Mucosa of descending colon (tissue), 3 donors: ENCODE measurements at places on chromosomes 3 and 15. TPM values are rescaled to one million over a fixed set of nuclear protein-coding genes. Genes with fewer than 3 reads are reported as not detected.

- no peak for DNase-seq
These were observed 27.4 kb upstream of the GP9 start for GRCh38 chr3:129033151-129033550.

- no peak for DNase-seq
These were observed 35.1 kb downstream of the SLC25A26 start for GRCh38 chr3:66255865-66256264.

GRCh38 chr3:18425641-18426257 lies 610 bp upstream of the SATB1 start:
- peak; percentile 68 for DNase-seq

DNA sequence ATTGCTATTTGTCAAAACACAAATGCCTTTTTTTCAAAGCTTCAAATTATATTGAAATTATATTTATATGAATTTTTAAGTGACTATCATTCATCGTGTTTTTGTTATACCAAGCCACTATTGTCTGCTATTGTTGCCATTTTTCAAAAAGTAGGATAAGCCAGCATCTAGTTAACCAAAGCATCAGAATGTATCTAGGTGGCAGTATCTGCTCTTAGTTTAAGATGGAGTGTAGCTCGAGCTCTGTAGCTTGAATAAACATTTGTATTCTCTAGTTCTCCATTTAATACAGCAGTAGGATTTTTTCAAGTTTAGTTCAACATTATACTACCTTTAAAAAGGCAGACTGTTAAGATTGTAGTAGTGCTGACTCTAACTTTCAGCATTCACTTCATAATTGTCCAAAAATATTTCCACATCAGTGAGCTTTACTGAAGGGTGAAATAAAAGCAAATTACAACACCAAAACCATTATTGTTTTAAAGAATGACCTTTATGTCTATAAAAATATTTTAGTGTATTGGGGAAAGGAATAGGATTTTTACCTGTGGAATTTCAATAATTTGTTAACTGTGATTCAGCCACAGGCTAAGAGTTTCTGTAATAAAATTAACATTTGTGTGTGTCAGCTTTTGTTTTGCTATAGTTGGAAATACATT lies 19.6 kb upstream of the C15orf61 start:
- DNase-seq = no peak

DNA sequence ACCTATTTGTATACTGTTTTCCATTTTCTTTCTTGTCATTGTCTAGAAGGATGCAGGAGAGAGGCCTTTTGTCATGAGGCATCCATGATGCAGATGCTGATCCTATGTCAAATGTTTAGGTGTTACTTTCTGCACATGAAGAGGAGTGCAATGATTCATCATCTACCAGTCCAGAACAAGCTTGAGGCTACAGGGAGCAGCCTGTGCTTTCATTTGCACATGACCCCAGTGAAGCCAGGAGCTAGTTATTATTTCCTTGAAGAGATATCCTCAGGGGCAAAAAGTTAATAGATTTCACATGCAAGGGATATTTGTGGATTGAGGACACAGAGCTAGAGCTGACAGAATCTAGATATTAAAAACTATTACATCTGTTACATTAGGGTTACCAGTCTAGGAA lies 204.4 kb upstream of the TGFBR2 start:
- DNase-seq = no peak

DNA sequence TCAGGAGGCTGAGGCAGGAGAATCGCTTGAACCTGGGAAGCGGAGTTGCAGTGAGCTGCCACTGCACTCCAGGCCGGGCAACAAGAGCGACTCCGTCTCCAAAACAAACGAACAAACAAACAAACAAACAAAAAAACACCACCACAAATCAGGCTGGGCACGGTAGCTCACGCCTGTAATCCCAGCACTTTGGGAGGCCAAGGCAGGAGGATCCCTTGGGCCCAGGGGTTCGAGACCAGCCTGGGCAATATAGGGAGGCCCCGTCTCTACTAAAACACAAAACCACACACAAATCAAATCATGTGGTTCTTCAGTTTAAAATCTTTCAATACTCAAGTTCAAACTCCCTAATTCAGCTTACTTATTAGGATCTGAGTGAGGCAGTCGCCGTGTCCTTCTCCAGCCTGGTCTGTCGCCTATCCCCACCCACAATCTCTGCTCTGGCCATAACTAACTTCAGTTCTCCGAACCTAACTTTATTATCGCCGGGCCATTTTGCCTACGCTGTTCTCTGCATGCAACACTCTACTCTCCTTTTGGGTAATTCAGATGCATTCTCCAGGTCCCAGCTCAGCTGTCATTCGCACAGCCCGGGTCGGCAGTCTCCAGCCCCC lies 660 bp upstream of the RTF1 start:
- DNase-seq = no peak

- DNase-seq = peak; percentile 43
These were observed 35.1 kb upstream of the P3H2 start for GRCh38 chr3:190155752-190156151.

GRCh38 chr15:35098737-35099136 lies 13.6 kb upstream of the NANOGP8 start:
- no peak for DNase-seq

- no peak for DNase-seq
These were observed 115.7 kb downstream of the MBNL1 start for GRCh38 chr3:152384412-152384811.

DNA sequence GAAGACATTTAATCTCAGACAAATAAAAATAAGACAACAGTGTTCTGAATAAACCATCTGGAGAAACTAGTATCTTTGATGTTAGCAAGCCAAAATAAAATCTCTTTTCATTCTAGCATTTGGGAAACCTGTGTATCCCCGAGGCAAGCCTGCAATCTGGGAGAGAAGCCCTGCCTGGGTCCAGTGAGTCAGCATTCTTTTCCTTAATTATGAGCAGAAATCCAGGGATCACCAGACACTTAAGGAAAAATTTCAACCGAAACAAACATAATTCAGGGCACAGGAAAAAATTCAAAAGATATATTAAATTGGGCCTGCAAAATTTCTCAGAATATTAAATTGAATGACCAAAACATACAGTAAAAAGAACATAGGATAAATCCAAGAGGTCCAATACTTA lies 4.2 kb downstream of the NCBP2 start:
- DNase-seq = no peak

GRCh38 chr3:22587446-22587845 lies 615.7 kb upstream of the UBE2E2 start:
- no peak for DNase-seq

GRCh38 chr3:34955680-34956079 lies 683.6 kb upstream of the ARPP21 start:
- DNase-seq = no peak

GRCh38 chr3:60703956-60704736 lies 547.1 kb downstream of the FHIT start:
- DNase-seq = no peak

DNA sequence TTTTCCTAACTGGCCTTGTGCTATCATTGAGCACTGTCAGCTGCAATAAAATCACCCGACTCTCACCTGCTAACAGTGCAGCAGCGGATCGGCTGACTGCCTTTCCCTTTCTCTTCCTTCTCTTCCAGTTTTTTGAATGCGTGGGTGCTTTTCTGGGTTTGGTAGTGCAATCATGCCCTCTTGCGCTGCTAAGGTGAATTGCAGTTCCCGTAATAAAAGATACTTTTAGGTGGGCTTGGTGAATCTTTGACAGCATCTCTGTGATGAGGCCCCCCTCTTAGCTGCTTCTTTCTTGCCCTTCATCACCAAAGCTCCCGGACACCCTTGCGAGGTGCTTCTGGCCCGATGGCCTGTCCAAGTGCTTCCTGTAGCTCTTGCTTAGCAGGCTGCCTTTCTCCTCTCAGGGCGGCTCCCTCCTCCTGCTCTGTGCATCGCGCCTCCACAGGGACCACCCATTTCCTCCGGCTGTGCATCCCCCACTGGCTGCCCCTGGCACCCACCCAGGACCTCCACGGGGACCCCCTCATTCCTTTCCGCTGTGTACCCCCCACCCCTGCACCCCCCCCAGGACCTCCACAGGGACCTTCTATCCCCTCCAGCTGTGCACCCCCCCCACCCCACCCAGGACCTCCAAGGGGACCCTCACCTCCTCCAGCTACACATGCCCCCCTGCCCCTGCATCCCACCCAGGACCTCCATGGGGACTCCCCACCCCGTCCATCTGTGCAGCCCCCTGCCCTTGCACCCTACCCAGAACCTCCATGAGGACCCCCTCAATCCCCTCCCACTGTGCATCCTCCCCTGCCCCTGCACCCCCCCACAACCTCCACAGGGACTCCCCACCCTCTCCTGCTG lies 50.8 kb upstream of the RPL32 start:
- peak; percentile 60 for DNase-seq

DNA sequence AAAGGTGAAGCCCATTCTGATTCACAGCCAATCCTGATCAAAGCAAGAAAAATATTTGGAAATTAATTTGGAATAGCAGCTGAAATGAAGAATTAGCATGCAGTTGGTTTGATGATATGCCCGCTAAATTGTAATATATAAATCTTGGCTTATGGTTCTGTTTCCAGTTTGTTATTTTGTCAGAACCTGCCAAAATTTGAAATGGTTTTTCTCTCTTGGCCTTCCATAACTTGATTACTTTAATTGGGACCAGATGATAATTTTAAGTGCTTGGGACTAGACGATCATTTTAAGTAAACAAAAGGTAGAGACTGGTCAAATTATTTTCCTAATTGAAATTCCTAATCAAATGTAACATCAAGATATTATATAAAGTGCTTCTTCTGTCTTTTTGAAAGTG lies 842.4 kb downstream of the TBL1XR1 start:
- DNase-seq = no peak

GRCh38 chr3:82165266-82165665 lies 403.8 kb upstream of the GBE1 start:
- no peak for DNase-seq

DNA sequence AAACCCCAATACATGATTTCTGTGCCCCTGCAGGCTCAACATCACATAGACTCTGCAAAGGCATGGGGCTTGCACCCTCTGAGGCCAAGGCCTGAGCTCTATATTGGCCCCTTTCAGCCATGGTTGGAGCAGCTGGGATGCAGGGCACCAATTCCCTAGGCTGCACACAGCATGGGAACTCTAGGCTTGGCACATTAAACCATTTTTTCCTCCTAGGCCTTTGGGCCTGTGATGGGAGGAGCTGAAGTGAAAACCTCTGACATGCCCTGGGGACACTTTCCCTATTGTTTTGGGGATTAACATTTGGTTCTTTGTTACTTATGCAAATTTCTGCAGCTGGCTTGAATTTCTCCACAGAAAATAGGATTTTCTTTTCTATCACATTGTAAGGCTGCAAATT lies 1629.5 kb downstream of the OTOL1 start:
- DNase-seq = no peak

DNA sequence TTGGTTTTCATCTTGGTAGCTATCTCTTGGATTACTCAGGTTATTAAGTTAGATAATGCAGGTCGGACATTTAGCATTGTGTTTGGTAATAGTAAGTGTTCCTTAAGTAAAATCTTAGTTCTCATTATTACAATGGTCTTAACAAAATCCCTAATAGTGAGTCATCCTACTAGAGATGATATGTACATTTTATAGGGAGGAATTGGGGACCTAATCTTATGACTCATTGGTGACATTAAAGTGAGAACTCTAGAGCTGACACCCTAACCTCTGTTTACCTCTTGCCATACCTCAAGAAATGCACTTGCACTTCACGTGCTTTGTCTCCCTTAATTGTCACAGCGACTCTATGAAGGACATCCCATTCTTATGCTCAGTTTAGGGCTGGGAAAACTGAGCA lies 174.9 kb downstream of the CADPS start:
- no peak for DNase-seq

GRCh38 chr15:92033314-92033713 lies 179.8 kb downstream of the SLCO3A1 start:
- DNase-seq = no peak

GRCh38 chr3:57164217-57164656 lies 916 bp downstream of the IL17RD start:
- no peak for DNase-seq

- no peak for DNase-seq
These were observed 8.0 kb downstream of the HDDC3 start for GRCh38 chr15:90924375-90924774.

DNA sequence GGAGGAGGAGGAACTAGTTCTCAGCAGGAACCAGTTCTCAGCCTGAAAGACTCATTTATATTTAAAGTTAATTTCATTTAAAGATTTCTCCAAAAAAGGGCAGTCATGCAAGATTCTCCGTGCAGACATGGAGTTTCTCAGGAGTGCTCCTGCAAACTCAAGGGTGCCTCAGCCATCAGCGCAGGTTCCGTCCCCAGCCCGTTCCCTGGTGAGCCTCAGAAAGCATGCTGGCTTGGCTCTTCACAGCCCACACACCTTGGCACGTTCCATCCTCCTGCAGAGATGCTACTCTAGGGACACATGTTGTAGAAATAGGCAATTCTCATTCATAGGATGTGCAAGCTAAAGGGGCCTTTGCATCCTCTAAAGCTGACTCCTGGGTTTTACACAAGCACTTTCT lies 123.0 kb downstream of the LIPC start:
- no peak for DNase-seq

DNA sequence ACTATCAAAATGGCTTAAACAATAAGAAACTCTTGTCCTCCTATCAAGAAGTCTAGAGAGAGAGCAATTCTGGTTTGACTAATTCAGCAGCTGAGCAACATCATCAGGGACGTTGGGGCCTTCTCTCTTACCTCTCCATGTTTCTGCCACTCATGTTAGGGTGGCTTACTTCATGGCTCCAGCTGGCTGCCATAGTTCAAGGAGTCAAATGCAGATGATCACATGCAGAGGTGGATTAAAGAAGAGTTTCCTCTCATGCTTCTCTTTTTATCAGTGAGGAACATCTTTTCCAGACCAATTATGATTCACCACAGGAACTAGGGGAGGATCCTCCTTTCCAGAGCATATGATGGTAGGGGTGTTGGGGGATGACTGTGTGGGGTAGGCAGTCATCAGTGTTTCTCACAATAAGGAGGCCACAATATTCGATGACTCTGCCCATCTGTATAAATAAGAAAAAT lies 45.5 kb downstream of the NEK11 start:
- DNase-seq = no peak

GRCh38 chr3:129490273-129490675 lies 38.2 kb upstream of the RHO start:
- DNase-seq = peak; percentile 73

GRCh38 chr3:58093574-58094195 lies 85.5 kb downstream of the FLNB start:
- DNase-seq = no peak

Gene NANOGP8
- total RNA-seq = 1.8 TPM

Gene BOC
- 4.9 TPM for total RNA-seq

Gene FGF7
- 46.7 TPM for total RNA-seq

Gene CYP1A1
- total RNA-seq = 0.13 TPM

Gene TM4SF18
- total RNA-seq = 2.2 TPM

Gene SCG3
- 0.78 TPM for total RNA-seq

Gene SAMMSON
- not detected for total RNA-seq

Gene FBXW12
- not detected for total RNA-seq

Gene MEX3B
- 1.1 TPM for total RNA-seq

Gene ADPRH
- 9.1 TPM for total RNA-seq

Gene TRPM1
- total RNA-seq = not detected

Gene GOLGA6L9
- 5.0 TPM for total RNA-seq

Gene A4GNT
- not detected for total RNA-seq

Gene SLC7A14
- 0.26 TPM for total RNA-seq

Gene ZNF654
- 17.4 TPM for total RNA-seq
